ENCODE measurements at places on chromosomes 1 and 21.
A peak's percentile ranks its signal among the peaks of the same experiment; 100 is the strongest.

GRCh38 chr1:77036560-77036959, 169.3 kb downstream of the ST6GALNAC5 start:
- no peaks in the 10 kb centered on the region for H3K27me3 ChIP-seq
- no peak overlapping the region for H3K27ac ChIP-seq
- no peaks in the 10 kb centered on the region for H3K36me3 ChIP-seq
- no peaks in the 10 kb centered on the region for H3K4me1 ChIP-seq
- no peak for DNase-seq

GRCh38 chr1:65432918-65433317, 12.4 kb downstream of the LEPR start:
- H3K36me3 ChIP-seq, result no peaks in the 10 kb centered on the region
- no peak for DNase-seq
- H3K27me3 ChIP-seq, result no peaks in the 10 kb centered on the region
- H3K4me1 ChIP-seq, result no peaks in the 10 kb centered on the region

- DNase-seq, result no peak
- no peaks in the 10 kb centered on the region for H3K27me3 ChIP-seq
- H3K4me1 ChIP-seq, result peaks cover 6% of the 10 kb centered on the region
Observed at GRCh38 chr1:111213412-111213811, 13.0 kb upstream of the DENND2D start.

GRCh38 chr1:200934676-200935245, 40.1 kb downstream of the INAVA start:
- H3K27me3 ChIP-seq, result no peaks in the 10 kb centered on the region
- no peak for DNase-seq
- no peaks in the 10 kb centered on the region for H3K4me1 ChIP-seq
- no peak overlapping the region for H3K4me3 ChIP-seq
- H3K27ac ChIP-seq, result no peak overlapping the region
- no peaks in the 10 kb centered on the region for H3K36me3 ChIP-seq

DNA sequence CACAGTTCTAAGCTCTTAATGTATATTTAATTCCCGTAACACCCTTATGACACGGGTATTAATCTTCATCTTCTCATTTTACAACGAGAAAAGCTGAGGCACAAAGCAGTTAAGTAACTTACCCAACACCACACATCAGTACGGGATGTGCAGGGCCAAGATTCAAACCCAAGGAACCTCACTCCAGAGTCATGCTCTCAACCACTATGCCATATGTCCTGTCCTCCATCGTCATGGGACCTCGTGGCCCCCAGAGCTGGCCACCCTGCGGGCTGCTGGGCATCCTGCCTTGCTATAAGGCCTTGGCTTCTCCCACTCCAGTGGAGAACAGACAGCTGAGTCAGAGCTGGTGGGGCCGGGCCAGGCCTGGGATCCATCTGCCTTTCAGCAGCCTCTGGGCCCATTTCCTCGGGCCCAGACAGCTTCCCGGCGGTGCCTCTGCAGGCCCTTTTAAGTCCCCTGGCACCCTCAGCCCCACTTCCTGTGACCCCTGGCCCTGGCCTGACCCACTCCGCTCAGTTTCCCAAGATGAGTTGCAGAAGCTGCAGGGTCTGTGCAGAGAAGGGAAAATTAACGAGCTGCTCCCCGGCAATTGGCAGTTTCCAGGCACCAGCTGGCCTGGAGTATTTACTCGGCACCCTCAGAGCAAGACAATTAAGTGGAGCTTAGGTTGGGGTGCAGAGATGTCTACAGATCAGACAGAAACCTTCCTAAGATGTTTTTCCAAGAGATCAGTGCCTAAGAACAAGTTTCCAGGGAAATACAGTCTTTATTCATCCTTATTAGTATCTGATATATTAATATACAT, 98.2 kb downstream of the EPHB2 start:
- no peak overlapping the region for H3K27ac ChIP-seq
- H3K36me3 ChIP-seq, result peaks cover 2% of the 10 kb centered on the region
- peaks cover 32% of the 10 kb centered on the region for H3K4me1 ChIP-seq
- DNase-seq, result no peak
- H3K27me3 ChIP-seq, result no peaks in the 10 kb centered on the region

DNA sequence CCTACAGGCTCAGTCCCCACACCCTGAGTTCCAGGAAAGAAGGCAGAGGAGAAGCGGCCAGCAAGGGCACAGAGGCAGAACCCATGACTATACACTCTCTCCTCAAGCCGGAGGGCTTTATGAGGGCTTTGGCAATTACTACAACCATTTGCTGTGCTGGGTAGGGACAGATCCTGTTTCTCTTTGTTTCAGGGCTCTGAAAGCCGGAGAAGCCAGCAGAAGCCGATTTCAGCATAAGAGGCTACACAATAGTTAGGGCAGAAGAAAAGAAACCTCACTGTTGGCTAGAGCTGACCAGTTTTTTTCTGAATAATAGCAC, 13.9 kb downstream of the GPR3 start:
- peaks cover 21% of the 10 kb centered on the region for H3K4me1 ChIP-seq
- H3K36me3 ChIP-seq, result peaks cover 56% of the 10 kb centered on the region
- peak overlapping the region; percentile 100 for H3K27ac ChIP-seq
- no peak for DNase-seq
- no peak overlapping the region for H3K4me3 ChIP-seq
- no peaks in the 10 kb centered on the region for H3K27me3 ChIP-seq

DNA sequence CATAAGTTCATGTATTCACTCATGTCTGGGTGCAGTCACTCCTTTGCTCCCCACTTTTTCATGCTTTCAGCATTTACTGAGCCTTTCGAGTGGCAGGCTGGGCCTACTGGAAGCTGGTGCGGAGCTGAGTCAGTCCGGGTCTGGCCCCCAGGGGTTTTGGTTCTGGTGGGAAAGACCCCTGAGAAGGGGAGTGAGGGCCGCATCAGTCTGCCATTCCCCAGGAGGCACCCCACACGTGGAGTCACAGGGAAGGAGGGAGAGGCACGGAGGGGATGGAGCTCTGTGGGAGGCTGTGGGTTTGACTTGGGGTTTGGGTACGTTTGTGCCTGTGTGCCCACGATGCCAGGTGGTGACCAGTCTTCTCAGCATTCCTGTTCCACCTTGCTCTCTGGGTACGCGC, 87.9 kb downstream of the PTPRU start:
- peak overlapping the region; percentile 18 for H3K27ac ChIP-seq
- no peak overlapping the region for H3K4me3 ChIP-seq
- no peak for DNase-seq
- no peaks in the 10 kb centered on the region for H3K27me3 ChIP-seq
- H3K36me3 ChIP-seq, result no peaks in the 10 kb centered on the region
- peaks cover 17% of the 10 kb centered on the region for H3K4me1 ChIP-seq

DNA sequence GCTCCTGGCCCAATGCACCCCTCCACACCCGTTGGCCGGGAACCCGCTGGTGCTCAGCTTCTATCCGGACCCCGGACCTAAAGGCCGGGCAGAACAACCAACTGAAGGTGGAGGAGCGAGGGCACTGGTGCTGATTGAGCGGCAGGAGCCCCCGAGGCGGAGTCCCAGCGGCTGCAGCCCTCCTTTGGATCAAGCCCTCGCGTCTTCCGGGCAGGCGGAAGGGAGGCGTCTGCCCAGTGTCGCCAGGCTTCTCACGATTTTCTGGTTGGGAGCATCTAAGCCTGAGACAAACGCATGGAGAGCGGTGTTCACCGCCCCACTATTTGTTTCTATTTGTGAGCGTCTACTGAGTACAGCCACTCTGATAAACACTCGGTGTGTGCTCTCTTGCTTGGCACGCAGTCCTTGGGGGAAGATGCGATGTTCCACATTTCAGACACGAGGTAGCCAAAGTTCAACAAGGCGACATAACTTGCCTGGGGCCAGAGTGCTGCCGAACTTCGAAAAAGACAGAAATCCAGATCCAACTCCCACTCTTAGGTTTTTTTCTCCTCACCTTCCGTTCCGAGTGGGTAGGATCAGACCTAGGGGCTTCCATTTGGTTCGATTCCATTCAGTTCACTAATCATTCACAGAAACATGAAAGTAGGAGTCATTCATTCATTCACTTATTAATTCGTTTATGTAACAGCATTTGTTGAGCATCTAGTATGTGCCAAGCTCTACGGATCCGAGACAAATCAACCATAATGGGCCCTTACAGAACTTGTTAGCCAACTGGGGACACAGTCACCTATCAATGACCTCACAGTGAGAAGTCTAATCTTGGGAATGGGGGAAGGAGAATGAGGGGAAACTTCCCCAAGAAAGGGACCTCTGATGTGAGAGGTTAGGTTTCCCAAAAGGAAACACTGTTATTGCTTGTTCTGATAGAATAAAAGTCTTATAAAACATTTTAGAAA, 4.9 kb upstream of the DMRTA2 start:
- H3K27ac ChIP-seq, result no peak overlapping the region
- H3K36me3 ChIP-seq, result no peaks in the 10 kb centered on the region
- H3K4me3 ChIP-seq, result no peak overlapping the region

All from neuronal stem cell (in vitro differentiated cells).